ENCODE measurements at places on chromosomes 2 and 18. TPM values are rescaled to one million over a fixed set of nuclear protein-coding genes. Genes with fewer than 3 reads are reported as not detected.

Gene HOXD10
- not detected for total RNA-seq

Gene REG3G
- not detected for total RNA-seq

Gene IAH1
- total RNA-seq: 36.6 TPM

Gene PAX8
- total RNA-seq: 3.9 TPM

Gene STK11IP
- total RNA-seq: 39.7 TPM

Gene NFATC1
- total RNA-seq: 4.5 TPM

Gene ICA1L
- 17.8 TPM for total RNA-seq
